CD4-positive, alpha-beta T cell treated with Interleukin-4 for 1 hour (primary cell): ENCODE measurements at places on chromosomes 16 and 17.

DNA sequence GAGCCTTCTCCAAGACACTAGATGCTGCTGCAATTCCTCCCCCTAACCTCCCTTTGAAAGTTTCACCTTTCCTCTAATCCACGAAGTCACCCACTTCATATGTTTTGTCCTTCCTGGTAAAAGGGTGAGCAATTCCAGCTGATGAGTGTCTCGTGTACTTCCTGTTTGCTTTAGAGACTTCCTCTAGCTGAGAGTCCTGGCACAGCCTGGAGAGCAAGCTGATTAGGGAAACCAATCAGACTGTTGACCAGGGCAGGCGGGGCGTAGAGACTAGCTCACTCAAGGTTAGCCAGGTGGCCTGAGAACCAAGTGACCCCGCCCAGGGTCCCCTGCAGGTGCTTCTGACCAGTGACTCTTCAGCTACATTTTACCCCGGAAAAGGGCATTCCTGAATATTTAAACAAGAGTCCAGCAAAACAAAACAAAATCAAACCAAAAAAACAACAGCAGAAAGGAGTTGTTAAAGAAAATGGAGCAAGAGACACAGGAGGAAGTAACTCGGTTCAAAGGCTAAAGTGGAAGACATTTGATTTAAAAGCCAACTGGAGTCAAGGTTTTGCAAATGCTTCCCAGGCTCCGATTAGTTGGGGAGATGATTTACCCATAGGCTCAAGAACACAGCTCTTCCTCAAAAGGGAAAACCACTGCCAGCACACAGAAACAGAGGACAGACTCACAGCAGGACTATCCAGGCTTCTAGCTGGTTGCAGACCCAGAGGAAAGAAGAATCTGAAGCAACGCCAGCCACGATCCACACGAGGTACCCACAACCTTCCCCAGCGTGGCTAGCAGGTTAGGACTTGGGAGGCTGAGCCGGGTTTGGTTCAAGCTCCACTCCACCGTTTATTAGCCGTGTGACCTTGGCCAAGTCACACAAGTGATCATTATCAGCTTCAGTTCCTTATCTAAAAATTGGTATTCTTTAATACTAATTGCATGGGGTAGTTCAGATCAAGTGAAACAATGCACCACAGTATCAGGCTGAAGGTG is 13.4 kb downstream of the HSPB9 start:
- DNase-seq = no peak

- DNase-seq = peak; percentile 28
Observed at GRCh38 chr17:75032720-75033280, 14.0 kb downstream of the ATP5PD start.

- peak; percentile 46 for DNase-seq
Observed at GRCh38 chr16:85868495-85868894, 30.5 kb upstream of the IRF8 start.

DNA sequence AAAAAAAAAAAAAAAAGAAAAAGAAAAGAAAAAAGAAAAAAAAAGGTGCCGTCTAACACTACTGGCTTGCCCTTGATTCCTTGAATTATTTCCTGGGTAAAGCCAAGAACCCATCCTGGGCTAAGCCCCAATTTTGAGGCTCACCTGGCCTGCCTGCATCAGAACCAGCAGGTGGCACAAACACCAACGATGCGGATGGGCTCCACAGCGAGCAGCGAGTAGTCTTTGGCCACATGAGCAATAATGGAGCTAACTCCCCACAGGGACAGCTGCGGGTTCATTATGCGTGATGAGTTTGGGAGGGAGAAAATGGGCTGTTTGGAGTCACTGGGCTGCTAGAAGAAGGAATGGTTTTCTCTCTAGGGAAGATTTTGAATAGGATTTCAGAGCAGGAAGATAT is 91.1 kb downstream of the ASIC2 start:
- DNase-seq = no peak

DNA sequence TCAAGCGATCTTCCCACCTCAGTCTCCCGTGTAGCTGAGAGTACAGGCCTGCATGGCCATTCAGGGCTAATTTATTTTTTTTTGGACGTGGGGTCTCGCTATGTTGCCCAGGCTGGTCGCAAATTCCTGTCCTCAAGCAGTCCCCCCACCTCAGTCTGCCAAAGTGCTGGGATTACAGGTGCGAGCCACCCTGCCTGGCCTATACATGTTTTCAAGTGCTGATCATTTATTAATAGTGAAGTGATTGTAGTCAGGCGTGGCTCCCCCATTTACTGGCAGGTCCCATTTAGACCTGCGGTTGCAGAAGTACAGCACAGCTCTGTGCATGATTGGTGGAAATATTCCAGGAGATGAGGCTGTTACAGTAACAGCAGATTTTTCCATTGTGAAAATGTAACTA is 8.4 kb downstream of the FOXK2 start:
- no peak for DNase-seq
